ENCODE measurements at places on chromosomes 13 and 19. TPM values are rescaled to one million over a fixed set of nuclear protein-coding genes. Genes with fewer than 3 reads are reported as not detected.

Gene ZNF610
- 7.5 TPM for total RNA-seq

Gene CACNG7
- total RNA-seq, result 0.51 TPM

Gene GPR42
- total RNA-seq, result not detected

Gene CGB1
- total RNA-seq, result not detected

Gene ZNF135
- total RNA-seq, result 1.1 TPM

Gene EDNRB
- total RNA-seq, result 1.4 TPM

Gene PSG2
- not detected for total RNA-seq

Gene OR4F17
- total RNA-seq, result not detected

Gene TEX29
- total RNA-seq, result 0.54 TPM

GRCh38 chr19:5628919-5629481, 6.1 kb downstream of the SAFB start:
- H3K4me1 ChIP-seq, result peaks cover 53% of the 10 kb centered on the region
- peaks cover 11% of the 10 kb centered on the region for H3K27me3 ChIP-seq
- DNase-seq, result no peak
- H3K36me3 ChIP-seq, result peaks cover 28% of the 10 kb centered on the region

- no peak for DNase-seq
- peaks cover 2% of the 10 kb centered on the region for H3K27me3 ChIP-seq
- H3K27ac ChIP-seq, result no peak overlapping the region
- no peak overlapping the region for H3K4me3 ChIP-seq
Observed at GRCh38 chr19:9073806-9074205, 13.1 kb upstream of the OR1M1 start.

DNA sequence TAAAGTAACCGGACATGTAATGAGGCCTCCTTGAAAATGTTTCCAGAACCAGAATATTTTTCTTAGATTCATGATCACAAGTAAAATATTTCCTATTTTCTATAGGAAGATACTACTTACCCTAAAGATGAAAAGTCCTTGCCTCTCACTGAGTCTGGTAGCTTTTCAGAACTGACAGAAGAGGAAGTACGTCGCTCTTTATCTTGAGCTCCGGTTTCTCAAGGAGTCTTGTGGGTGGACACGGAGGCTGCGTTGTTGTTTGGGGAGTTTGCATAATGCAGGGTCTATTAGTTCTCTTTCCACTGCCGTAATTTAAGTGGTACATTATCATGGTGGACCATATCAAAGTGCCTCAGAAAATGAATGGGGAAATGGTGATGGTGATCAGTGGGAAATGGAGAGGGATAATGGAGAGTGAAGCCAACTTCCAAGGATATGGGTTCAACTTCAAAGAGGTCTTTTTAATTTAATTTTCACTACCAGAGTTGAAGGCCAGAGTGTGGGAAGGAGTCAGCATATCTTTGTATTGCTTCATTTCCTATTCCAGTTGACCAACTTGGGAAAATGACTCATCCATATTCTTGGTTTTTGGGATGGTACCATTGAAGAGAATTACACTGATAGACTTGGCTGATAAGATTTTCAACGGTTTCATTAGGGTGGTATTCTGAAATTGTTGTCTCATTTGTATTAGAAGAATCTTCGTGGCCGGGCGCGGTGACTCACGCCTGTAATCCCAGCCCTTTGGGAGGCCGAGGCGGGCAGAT, 23.4 kb downstream of the MBD3L2B start:
- DNase-seq, result no peak
- H3K36me3 ChIP-seq, result peaks cover 24% of the 10 kb centered on the region

DNA sequence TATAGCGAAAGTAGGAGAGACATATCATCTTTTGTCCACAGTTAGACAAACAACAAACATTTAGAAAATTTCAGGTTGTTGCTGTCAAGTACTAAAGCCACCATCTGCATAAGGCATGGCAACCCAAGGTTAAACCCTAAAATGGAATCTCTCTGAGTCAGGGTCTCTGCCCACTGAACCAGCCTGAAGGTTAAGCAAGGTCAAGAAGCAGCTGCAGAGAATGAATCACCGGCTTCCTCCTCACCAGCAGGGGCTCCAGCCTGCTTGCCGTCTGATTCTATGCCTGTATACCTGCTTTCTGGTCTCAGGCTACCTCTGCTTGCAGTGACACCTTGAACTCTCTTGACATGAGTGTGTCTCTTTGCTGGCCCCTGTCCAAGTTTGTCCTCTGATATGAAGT, 726.2 kb upstream of the SGCG start:
- H3K27ac ChIP-seq, result no peak overlapping the region
- H3K36me3 ChIP-seq, result no peaks in the 10 kb centered on the region
- H3K27me3 ChIP-seq, result no peaks in the 10 kb centered on the region
- no peak for DNase-seq
- H3K4me3 ChIP-seq, result no peak overlapping the region

DNA sequence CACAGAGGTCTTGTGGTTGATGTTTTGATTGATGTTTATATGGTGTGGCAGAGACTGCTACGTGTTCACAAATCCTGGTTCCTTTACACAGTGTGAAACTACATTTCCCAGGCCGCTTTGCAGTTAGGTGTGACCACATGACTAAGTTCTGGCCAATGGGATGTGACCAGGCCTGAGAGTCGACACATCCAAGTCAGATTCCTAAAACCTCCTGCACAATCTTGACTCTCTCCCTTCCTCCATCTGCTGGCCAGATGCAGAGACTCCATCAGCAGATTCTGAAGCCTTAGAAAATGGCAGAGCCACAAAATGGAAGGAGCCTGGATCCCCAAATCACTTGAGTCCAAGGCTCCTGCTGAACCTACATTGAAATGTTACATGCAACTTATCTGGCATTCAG, 12.6 kb downstream of the CD37 start:
- H3K27me3 ChIP-seq, result peaks cover 13% of the 10 kb centered on the region
- H3K36me3 ChIP-seq, result peaks cover 70% of the 10 kb centered on the region

DNA sequence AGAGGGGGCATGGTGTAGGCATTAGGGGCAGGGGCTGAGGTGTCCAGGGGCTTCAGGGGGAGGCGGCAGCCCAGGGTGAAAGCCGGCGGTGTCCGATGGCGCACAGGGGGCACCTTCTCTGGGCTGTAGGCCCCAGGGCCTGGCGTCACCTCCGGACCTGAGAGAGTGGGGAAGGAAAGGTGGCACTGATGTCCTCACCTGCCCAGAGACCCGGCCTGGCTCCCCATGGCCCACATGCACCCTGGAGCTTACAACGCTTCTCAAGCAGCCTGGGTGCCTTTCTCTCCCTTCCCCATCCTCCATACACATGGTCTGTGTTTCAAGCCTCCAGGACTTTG, 3.3 kb upstream of the SHC2 start:
- H3K36me3 ChIP-seq, result peaks cover 3% of the 10 kb centered on the region
- H3K27ac ChIP-seq, result no peak overlapping the region
- DNase-seq, result no peak
- peaks cover 7% of the 10 kb centered on the region for H3K27me3 ChIP-seq
- no peaks in the 10 kb centered on the region for H3K4me1 ChIP-seq

DNA sequence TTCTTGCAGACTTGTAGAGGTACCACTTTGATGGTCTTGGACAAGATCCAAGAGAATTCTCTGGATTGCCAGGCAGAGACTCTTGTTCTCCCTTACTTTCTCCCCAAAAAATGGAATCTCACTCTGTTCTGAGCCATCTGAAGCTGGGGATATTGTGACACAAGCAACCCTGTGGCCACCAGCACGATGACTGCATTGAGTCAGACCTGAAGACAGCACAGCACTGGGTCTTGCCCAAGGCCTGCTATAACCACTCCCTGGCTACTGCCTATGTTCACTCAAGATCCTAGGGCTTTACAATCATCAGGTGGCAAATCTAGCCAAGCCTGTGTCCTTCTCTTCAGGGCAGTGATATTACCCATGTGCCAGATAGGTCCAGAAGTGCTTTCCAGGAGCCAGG, 202.5 kb upstream of the SERP2 start:
- no peak for DNase-seq
- H3K4me1 ChIP-seq, result no peaks in the 10 kb centered on the region
- H3K4me3 ChIP-seq, result no peak overlapping the region
- H3K27ac ChIP-seq, result no peak overlapping the region
- H3K36me3 ChIP-seq, result peaks cover 4% of the 10 kb centered on the region

GRCh38 chr13:85313761-85314503, 485.3 kb downstream of the SLITRK6 start:
- no peaks in the 10 kb centered on the region for H3K27me3 ChIP-seq
- no peaks in the 10 kb centered on the region for H3K36me3 ChIP-seq
- no peak overlapping the region for H3K27ac ChIP-seq

All from endothelial cell (in vitro differentiated cells).